ENCODE measurements at places on chromosomes 2 and 18. TPM values are rescaled to one million over a fixed set of nuclear protein-coding genes. Genes with fewer than 3 reads are reported as not detected.

Gene CFAP65
- total RNA-seq: not detected

Gene ZNF892
- 7.3 TPM for total RNA-seq

Gene C2orf15
- total RNA-seq: under 0.01 TPM

Gene LOXHD1
- total RNA-seq: not detected

Gene LTBP1
- total RNA-seq: 190 TPM

Gene GALR1
- not detected for total RNA-seq

Gene C18orf54
- total RNA-seq: 3.3 TPM

Gene RAB17
- 0.26 TPM for total RNA-seq

Gene GCA
- 10.3 TPM for total RNA-seq
